ENCODE measurements at places on chromosomes 7 and 10.

GRCh38 chr7:44574287-44574872 lies 672 bp upstream of the DDX56 start:
- no peak for DNase-seq

DNA sequence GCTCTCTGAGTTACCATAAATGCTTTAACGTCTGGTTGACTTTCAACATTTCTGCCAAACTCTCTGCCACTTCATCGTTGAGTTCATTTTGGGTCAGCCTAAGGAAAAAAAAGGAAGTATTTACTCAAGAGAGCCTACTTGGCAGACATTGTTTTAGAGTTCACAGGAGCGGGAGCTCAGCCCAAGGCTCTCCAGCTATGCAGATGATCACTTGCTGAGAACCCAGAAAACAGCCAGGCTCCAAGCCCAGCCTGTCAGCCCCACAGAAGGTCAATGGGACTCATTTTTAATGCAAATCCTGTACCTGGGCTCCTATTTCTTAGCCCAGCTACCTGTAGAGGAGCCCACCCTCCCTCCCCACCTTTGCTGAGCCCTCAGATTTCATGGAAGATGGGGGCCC lies 45.5 kb downstream of the NOD1 start:
- DNase-seq = peak; percentile 58

- DNase-seq = no peak
These were observed 90.0 kb downstream of the C1GALT1 start for GRCh38 chr7:7272294-7272693.

GRCh38 chr7:134724606-134725005 lies 54.8 kb upstream of the CALD1 start:
- DNase-seq = no peak

GRCh38 chr10:60797200-60797599 lies 18.9 kb downstream of the CDK1 start:
- no peak for DNase-seq

DNA sequence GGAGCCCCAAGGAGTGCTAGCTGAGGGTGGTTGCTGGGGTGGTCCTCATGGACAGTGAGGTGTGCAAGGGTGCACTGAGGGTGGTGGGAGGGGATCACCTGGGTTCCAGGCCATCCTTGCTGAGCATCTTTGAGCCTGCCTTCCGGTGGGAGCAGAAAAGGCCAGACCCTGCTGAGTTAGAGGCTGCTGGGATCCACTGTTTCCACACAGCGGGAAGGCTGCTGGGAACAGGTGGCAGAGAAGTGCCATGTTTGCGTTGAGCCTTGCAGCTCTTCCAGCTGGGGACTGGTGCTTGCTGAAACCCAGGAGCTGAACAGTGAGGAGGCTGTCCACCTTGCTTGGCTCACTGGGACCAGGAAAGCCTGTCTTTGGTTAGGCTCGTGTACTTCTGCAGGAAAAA lies 34.9 kb downstream of the PRF1 start:
- no peak for DNase-seq

GRCh38 chr10:119189811-119190282 lies 11.2 kb upstream of the PRDX3 start:
- no peak for DNase-seq

GRCh38 chr7:81268551-81268950 lies 349.7 kb upstream of the SEMA3C start:
- no peak for DNase-seq

DNA sequence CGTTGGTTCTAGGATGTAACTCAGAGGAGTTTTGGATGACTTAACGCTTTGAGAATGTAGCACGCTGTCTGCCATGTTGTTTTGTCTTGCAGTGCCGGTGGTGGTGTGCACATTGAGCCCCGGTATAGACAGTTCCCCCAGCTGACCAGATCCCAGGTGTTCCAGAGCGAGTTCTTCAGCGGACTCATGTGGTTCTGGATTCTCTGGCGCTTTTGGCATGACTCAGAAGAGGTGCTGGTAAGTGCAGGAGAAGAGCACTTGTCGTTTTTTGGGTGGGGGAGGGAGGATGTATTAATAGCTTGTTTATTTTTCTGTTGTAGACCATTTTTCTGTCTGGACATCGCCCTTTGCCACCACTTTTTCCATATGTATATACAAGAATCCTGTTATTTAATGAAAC lies 6.3 kb downstream of the NDUFB2 start:
- DNase-seq = no peak

DNA sequence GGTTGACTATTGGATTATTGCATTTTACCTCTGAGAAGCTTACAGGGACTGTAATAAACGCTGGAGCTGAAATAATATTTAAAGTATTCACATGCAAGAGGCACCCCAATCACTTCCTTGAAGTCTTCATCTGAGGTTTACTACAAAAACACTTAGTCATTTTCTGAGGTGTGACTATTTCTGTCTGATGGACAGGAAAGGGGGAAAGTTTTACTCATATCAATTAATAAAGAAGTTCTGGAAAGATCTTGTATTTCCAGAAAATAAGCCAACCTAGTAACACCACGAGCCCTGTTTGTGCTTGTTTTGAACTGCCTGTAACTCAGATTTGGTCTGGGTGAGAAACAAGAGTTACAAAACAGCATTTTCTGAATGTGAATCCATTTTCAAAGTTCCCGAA lies 63.9 kb upstream of the PRKCQ start:
- no peak for DNase-seq

- no peak for DNase-seq
These were observed 247.8 kb upstream of the FOXK1 start for GRCh38 chr7:4434306-4434705.

DNA sequence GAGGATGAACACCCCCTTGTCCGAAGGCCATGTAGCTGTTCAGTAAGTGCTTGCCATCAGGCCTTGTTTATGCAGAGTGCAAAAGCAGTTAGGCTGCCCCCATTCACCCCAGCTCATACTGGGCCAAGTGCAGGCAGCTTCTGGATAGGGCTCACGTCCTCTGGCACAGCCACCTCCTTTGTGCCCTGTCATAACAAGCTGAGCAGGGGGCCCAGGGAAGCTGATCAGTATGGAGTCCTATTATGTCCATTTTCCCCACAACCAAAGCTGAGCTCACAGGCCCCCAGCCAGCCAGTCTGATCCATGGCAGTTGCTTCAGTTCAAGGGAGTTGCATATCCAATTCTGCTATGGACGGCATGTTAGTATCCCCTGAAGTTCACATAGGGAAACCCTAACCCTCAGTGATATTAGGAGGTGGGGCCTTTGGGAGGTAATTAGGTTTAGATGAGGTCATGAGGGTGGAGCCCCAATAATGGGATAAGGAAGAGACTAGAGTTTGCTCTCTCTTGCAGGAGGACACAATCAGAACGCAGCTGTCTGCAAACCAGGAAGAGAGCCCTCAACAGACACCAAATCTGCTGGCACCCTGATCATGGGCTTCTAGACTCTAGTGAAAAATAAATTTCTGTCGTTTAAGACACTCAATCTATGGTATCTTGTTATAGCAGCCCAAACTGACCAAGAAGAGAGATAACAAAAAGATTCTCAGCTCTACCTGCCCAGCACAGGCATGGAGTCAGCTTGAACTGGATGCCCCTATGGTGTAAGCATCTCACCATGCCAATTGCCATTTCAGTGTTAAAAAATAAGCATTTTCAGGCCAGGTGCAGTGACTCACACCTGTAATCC lies 155.9 kb downstream of the FGFR2 start:
- no peak for DNase-seq

DNA sequence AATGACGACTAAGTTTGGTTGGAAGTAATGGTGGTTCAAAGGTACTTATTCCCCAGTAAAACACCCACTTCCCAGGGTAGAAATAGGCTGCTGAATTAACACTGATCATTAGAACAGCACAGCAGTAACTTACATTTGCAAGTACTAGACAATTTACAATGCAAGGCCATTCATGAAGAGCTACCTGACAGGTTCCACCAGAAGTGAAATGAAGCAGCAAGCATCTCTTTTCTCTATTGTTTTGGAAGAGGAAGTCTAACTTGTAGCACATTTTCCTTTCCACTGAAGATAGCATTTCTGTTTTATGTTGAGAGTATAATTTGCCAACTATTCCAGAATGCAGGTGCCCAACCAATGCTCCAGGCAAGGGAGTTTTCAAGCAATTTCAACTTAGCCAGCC lies 145.9 kb downstream of the CREB5 start:
- DNase-seq = no peak

GRCh38 chr7:44709011-44709915 lies 39.4 kb upstream of the ZMIZ2 start:
- DNase-seq = no peak

GRCh38 chr10:91347529-91347928 lies 62.6 kb upstream of the HECTD2 start:
- DNase-seq = no peak

DNA sequence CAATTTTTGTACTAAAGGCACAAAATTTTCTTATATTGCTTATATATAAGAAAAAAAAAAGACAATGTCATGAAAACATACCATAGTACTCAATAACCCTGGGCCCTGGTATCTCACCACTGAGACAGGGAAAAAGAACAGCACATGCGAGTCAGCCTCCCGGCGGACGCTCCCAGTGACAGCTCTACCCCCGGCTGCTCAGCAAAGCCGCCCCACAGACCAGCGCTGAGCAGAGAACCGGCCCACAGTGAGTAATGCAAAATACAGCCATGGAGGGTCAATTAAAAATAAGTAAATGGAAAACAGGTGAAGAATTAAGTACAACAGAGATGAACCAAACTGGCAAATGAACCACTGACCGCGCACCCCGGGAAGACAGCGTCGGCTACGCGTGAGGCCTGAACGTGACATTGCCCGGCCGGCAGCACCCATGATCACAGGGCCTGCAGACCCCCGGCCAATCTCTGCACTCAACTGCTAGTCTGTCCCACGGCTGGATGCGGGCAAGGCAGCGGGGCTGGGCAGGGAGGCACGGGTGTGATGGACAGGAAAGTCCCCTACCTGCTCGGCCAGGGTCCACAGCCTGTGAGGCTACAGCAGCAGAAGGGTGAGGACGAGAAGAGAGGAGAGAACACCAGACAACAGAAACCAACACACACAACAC lies 175.9 kb downstream of the ZMYND11 start:
- no peak for DNase-seq

- DNase-seq = peak; percentile 15
These were observed 177.1 kb upstream of the SVIL start for GRCh38 chr10:29811751-29812427.

GRCh38 chr7:150898475-150899011 lies 46.2 kb downstream of the AOC1 start:
- DNase-seq = peak; percentile 82

All from left ventricle myocardium inferior (tissue), 1 donor.